ENCODE measurements at places on chromosomes 12 and 14.

DNA sequence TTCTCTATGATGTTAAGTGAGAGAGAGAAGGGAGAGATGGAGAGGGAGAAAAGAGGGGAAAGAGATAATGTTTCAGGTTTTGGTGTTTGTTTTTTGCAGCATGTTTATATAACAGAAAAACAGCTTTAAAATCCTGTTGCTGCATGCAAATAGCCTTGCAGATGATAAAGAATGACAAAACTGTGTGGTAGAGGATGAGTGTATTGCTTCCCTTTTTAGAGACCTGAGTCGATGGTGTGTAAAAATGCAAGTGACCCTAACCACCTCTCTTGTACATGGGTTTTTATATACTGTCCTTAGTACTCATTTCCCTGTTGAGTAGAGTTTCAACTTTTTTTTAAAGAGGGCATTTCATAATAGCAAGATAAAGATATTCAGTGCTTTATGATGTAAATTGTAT, 249.1 kb downstream of the AKAP6 start:
- DNase-seq, result no peak

- DNase-seq, result no peak
These were observed 41.9 kb downstream of the VDR start for GRCh38 chr12:47862881-47863280.

- DNase-seq, result no peak
These were observed 223.7 kb downstream of the CHST11 start for GRCh38 chr12:104680491-104680890.

DNA sequence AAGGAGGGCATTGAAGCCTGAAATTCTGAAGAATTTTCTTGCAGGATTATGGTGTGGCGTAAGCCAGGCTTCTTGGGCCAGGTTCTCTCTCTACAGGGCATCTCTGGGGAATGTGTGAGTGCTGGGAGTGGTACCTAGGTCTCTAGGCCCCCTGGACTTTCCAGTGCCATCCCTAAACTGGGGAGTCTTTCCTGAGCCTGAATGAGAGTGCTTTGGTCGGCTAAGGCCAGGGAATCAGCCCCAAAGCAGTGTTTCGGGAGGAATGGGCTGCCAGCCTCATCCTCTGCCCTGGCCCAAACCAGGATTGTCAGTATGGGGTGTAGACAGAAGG, 93.9 kb downstream of the CALM1 start:
- DNase-seq, result no peak

- no peak for DNase-seq
These were observed 60.7 kb upstream of the CAND1 start for GRCh38 chr12:67208281-67209067.

- DNase-seq, result no peak
These were observed 989.1 kb upstream of the TMEM132C start for GRCh38 chr12:127277882-127278281.

DNA sequence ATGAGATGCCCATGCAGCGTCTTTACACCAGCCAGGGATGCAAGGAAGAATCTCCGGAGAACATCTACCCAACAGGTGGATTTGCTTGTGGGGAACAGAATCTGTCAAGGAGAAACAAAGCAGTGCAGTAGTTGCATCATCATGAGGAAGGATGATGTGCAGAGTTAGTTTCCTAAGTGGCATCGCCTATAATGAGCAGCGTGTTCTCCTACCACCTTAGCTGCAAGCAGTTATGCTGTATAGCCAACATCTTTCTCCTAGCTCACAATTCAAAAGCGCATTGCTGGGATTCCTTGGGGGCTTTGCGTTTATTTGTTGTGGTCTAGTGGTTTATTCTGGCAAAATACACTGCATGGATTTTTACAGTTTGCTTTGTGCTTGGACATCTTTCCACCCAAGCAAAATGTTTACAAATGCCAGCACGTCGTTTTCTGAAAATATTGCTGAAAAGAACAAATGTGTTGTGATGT, 233.0 kb downstream of the RGS6 start:
- no peak for DNase-seq

GRCh38 chr12:120628919-120629318, 11.5 kb upstream of the CABP1 start:
- no peak for DNase-seq

GRCh38 chr12:13024531-13024916, 19.7 kb upstream of the FAM234B start:
- no peak for DNase-seq

- no peak for DNase-seq
These were observed 39.2 kb downstream of the DICER1 start for GRCh38 chr14:95117937-95118721.

DNA sequence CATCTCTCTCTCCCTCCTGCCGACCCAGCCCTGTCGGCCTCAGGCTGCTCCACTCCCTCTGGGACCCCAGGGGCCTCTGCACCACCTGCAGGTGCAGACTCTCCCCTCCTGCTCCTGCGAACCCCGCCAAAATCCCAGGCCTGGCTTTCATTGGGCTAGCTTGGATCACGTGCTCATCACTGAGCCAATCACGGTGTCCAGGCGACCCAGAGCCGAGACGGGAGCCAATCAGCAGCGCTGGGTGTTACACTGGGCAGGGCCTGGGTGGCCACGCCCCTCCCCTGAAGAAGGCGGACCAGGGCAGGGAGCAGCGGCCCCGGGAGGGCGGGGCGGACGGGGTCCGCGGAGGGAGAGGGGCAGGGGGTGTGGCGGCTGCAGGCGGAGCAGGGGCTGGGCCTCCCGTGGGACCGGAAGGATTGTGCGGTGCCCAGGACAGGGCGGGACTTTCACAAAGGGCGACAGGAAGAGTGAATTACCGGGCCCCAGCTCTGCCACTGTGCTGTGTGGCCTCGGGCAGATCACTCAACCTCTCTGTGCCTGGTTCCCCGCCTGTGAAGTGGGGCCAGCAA, 66.6 kb upstream of the FBRSL1 start:
- no peak for DNase-seq

GRCh38 chr12:14651371-14651770, 45.0 kb downstream of the GUCY2C start:
- no peak for DNase-seq

- no peak for DNase-seq
These were observed 159.8 kb upstream of the TMEM260 start for GRCh38 chr14:56419750-56420149.

- DNase-seq, result no peak
These were observed 9.1 kb upstream of the ERC1 start for GRCh38 chr12:981961-982360.

DNA sequence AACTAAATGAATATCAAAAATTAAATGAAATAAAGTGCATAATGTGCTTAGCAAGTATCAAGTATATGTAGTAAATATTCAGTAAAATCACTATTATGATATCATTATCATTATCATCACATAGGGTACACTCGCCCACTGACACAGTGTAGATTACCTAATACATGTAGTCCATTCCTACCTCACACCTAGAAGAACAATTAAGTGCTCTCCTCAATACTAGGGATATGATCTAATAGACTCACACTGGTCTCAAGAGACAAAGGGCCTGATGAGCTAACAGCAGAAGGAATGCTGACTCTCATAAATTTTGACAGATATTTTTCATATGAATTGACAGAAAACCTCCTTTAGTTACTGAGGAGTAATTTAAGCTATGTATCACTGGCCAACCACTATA, 29.1 kb downstream of the FSCB start:
- no peak for DNase-seq

GRCh38 chr14:58645641-58646040, 7.9 kb downstream of the DACT1 start:
- no peak for DNase-seq

GRCh38 chr12:47190271-47190750, 110.6 kb upstream of the AMIGO2 start:
- DNase-seq, result no peak

DNA sequence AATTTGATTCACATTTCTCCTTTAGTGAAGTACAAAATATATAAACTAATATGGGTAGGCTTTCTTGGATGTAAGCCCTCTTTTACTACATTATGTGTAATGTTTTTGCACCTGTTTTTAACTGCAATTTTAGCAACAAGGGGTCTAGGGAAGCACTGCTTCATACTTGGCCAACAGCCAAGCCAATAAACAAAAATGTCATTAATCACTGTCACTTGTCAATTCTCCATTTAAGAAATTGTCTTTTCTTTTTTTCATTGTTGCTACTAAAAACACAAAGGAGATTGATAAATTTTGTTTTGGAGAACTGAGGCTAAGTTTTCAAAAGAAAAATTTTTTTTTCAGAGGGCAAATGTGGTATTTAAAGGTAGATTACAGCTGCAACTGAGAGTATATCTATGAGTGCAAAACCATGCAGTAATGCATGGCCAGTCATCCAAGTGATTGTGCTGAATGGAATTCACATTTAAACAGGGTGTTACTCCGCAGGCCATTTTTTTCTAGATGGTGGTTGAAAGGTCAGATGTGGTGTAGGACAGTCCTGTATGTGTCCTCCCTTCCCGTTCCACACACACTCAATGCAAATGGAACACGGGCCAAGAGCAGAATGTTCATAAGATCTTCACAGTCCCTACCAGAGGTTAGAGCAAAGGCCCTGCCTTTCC, 503.0 kb upstream of the LMO3 start:
- no peak for DNase-seq

DNA sequence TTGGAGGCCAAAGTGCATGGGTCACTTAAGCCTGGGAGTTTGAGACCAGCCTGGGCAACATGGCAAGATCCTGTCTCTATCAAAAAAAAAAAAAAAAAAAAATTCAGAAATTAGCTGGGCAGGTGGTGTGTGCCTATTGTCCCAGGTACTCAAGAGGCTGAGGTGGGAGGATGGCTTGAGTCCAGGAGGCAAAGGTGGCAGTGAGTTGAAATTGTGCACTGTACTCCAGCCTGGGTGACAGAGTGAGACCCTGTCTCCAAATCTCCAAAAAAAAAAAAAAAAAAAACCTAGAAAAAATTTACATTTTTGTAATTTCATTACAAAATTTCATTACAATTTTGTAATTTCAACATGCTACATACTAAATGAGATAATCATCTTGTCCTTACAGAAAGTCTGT, 42.7 kb downstream of the SYNE2 start:
- no peak for DNase-seq

GRCh38 chr12:78209846-78210505, 379.3 kb downstream of the NAV3 start:
- no peak for DNase-seq

GRCh38 chr12:27162229-27162537, 79.8 kb upstream of the C12orf71 start:
- DNase-seq, result no peak

GRCh38 chr12:1913377-1914113, 4.9 kb downstream of the CACNA2D4 start:
- no peak for DNase-seq

- no peak for DNase-seq
These were observed 11.9 kb upstream of the SLC2A13 start for GRCh38 chr12:40117818-40118217.

- DNase-seq, result no peak
These were observed 444.9 kb downstream of the EGLN3 start for GRCh38 chr14:33505963-33506329.

- DNase-seq, result no peak
These were observed 4.1 kb upstream of the DAO start for GRCh38 chr12:108875682-108876361.

GRCh38 chr12:74780182-74780849, 242.7 kb downstream of the ATXN7L3B start:
- no peak for DNase-seq

DNA sequence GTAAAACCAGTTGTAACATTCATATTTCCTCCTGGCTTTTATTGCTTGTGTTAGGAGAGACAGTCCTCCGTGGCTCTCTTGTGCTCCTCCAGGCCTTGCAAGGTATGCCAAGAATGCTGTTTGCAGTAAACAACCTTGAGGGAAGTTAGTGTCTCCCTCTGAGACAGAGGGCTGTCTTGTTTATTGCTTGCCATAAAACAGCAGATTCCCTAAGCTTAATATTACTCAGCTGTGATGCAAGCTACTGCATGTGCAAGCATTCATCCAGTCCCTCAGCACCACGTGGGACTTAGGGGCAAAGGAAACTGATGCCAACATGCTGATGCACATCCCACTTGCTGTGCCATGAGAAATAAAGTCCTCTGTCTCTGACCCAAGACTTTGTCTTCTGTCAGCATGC, 6.6 kb downstream of the POMT2 start:
- no peak for DNase-seq

DNA sequence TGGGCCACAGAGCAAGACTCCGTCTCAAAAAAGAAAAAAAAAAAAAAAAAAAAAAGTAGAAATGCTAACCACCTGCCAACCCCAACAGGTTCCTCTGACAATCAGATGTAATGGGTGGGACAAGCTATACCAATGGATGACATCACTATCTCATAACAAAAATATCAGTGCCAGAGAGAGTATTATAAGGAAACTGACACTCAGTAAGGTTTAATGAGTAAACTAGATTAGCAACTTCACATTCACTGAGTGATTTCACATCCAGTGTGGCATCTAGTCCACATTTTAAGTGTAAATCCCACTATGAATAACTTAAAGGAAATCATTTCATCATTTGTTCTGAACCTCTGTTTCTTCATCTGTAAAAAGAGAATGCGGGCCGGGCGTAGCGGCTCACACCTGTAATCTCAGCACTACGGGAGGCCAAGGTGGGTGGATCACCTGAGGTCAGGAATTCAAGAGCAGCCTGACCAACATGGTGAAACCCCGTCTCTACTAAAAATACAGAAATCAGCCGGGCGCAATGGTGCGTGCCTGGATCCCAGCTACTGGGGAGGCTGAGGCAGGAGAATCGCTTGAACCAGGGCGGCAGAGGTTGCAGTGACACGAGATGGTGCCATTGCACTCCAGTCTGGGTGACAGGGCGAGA, 1.8 kb downstream of the SART3 start:
- no peak for DNase-seq

- DNase-seq, result no peak
These were observed 401.4 kb downstream of the RPL10L start for GRCh38 chr14:46250113-46250703.

DNA sequence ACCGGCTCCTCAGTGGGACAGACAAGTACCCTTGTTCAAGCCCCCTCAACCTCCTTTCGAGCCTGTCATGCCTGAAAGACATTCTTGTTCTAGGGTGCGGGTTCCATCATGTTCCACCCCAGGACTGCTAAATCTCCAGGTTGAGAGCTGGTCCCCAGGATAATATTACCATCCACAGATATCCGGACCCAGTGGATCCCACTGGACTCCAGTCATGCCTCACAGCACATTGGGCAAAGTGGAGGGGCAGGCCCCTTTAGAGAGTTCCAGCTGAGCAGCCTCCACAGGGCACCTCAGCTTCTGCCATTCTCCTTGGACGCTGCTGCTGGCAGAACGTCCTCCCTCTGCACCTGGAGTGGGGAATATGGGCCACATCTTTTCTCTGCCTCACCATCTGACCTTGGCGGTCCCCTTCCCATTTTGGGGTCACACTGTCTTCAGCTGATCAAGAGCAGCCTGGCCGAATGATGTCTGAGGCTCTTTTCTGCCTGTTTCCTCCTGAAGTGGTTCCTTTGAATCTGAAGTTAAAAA, 137.4 kb downstream of the BCL11B start:
- no peak for DNase-seq

- DNase-seq, result no peak
These were observed 36.9 kb upstream of the KCNH3 start for GRCh38 chr12:49501895-49502294.

Data from stimulated activated CD4-positive, alpha-beta T cell treated with anti-CD3 and anti-CD28 coated beads, TNF-alpha, amount 100 ng/mL, for 1 hour (primary cell).